Stimulated activated CD4-positive, alpha-beta T cell treated with anti-CD3 and anti-CD28 coated beads, Interleukin-4, amount 100 ng/mL, for 48 hours (primary cell): ENCODE measurements at places on chromosomes 16 and 17.

GRCh38 chr16:30853758-30854157 lies 40.1 kb downstream of the BCL7C start:
- no peak for DNase-seq

- DNase-seq = no peak
Measured at GRCh38 chr17:14886200-14886739, 378.9 kb downstream of the PMP22 start.

DNA sequence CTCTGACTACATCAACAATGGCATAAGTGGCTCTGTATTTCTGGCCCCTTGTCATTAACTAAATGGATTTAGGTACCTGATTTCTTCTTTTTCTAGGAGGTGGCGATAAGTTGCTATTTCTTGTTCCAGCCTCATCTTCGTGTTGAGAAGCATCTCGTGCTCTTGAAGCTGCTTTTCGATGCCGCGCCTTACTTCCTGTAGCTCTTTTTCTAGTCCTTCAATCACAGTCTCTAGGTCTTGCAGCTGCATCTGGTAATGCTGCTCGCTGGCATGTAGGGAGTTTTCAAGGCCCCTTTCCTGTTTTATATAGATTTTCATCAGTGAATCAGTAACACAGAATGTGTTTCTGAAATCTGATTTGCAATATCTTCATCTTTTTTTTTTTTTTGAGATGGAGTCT lies 5.1 kb downstream of the KRT222 start:
- DNase-seq = no peak

DNA sequence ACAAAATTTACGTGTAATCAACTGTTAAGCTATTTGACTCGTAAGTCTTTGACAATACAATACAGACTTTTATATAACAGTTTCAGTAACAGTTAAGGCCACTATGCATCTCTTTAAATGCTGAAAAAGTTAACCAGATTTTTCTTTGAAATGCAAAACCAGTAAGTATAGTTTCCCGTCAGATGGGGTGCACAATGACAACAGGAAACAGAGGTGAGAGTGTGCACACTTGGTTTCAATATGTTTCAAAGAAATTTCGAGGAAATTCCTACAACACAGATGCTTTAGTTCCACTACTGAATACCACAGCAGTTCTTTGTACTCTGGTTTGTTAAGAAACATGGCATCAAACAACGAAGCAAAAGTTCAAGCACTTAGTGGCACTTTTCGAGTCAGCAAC lies 48.4 kb downstream of the RNF157 start:
- DNase-seq = no peak

GRCh38 chr17:19656336-19656735 lies 7.8 kb downstream of the ALDH3A2 start:
- DNase-seq = no peak

- no peak for DNase-seq
Measured at GRCh38 chr17:77778636-77779489, 179.6 kb upstream of the TNRC6C start.

- DNase-seq = no peak
Measured at GRCh38 chr17:17067257-17067656, 25.0 kb downstream of the MPRIP start.

DNA sequence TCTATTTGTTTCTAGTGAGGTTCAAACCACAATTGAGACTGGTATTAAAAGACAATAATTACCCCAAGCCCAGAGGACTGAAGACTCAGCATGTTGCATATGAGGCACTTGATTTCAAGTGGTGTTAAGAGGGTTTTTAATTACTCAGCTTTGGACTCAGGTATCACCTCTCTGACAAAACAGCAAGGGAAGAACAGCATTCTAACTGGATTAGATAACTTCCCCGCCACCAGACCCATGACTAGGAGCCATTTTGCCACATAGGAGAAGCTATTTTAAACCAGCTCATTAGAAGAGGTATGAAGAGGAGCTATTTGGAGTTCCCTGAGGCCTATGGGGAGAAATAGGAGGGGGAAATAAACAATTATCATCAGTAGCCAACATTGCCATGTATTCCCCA lies 226.1 kb upstream of the TOX3 start:
- no peak for DNase-seq

DNA sequence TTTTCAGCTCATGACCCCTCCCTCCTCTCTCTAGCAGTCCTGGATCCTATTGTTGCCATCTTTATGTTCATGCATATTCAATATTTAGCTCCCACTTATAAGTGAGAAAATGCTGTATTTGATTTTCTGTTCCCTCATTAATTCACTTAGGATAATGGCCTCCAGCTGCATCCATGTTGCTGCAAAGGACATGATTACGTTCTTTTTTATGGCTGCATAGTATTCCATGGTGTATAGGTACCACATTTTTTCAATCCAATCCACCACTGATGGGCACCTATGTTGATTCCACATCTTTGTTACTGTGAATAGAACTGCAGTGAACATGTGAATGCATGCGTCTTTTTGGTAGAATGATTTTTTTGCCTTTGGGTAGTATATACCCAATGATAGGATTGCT lies 188.4 kb downstream of the FOXL1 start:
- no peak for DNase-seq

GRCh38 chr17:50127697-50128361 lies 2.1 kb downstream of the SAMD14 start:
- no peak for DNase-seq

DNA sequence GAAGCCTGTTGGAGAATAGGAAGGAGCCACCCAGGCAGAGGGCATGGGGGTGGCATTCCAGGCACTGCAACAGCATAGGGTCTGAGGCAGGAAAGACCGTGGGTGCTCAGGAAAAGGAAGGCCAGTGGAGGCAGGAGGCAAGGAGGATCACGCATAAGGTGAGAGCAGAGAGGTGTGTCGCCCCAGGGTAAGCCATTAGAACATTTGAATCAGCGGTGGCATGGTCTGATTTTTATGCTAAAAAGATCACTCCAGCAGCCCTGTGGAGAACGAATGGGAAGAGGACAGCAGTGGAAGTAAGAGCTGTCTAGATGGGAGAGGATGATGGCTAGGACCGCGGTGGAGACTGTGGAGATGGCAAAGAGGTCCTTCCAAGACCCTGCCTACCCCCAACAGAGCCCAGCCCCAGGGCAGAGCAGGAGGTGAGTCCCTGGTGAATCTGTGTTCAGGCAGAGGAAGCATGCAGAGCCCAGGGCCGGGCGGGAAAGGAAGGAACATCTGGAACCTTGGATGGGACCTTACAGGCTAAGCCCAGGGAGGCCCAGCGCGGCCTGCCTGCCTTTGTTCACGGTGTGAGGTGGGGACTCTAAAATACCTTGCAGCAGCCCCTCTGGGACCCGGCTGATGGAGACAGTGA lies 7.8 kb downstream of the LPO start:
- DNase-seq = no peak

DNA sequence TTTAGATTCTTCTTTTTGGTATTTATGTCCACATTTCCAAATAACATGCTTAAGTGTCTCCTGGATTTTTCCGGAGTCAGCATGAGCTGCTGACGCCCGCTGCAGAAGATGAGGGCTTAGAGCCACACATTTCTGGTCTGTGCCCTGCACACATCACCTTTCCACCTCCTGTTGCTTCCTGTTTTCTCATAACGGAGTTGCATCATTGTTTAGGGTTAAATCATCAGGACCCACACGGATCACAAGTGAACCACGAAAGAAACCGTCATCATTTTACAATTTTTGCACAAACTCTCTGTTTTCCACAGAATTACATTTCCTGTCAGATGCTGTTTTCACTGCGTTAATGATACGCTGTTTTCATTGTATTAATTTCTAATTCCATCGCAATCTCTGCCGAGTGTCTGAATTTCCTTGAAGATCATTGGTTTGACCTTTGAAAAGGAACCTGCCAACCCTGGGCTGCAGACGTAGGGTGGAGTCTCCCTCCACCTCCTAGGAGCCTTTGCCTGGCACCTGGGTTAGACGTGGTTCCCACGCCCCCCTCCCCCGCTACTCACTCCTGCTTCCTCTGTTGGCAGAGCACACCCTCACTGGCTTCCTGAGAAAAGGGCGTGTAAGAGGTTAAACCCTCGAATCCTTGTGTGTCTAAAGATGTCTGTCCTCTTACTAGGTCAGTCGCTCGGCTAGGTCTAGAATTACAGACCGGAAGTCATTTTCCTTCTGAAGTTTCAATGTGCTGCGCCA lies 68.2 kb downstream of the RNF213 start:
- no peak for DNase-seq

- DNase-seq = no peak
Measured at GRCh38 chr16:8589057-8589899, 1.0 kb downstream of the TMEM114 start.

GRCh38 chr17:59506894-59507726 lies 58.3 kb upstream of the DHX40 start:
- no peak for DNase-seq

- no peak for DNase-seq
Measured at GRCh38 chr16:85851034-85851785, 47.8 kb upstream of the IRF8 start.

DNA sequence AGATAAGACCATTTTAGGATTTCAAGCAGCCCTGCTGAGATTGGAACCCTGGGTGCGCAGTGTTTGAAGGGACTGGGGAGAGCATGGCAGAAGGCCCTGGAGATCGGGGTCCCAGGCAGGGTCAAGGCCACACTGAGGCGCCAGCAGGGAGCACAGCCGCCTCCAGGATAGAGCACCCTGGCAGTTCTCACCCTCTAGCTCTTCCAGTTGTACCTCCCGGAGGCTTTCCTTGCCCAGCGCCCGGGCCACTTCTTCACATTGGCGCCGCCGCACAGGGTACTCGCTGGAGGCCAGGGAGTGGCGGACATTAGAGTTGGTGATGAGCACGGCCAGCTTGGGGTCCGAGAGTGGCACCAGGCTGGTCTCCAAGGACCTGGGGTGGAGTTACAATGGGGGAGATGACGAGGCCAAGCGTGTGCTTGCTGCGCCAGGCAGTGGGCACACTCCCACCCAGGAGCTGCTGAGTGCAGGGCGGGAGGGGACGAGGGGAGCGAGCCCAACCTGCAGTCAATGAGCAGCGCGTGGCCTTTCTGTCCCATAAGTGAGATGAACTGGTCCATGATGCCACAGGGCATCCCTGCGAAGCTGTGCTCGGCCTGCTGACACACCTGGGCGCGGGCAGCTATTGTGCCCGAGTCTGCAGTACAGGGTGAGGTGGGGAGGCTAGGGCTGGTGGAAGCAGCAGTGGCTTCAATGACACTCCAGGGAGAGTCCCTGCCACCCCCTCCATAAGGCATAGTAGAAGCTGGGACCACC lies 2.3 kb downstream of the GALK1 start:
- DNase-seq = no peak

- no peak for DNase-seq
Measured at GRCh38 chr17:11797803-11798202, 199.5 kb downstream of the ZNF18 start.

- no peak for DNase-seq
Measured at GRCh38 chr17:66343531-66344078, 41.2 kb downstream of the PRKCA start.
